GM12891 (cell line): ENCODE measurements at places on chromosomes 2 and 18.

DNA sequence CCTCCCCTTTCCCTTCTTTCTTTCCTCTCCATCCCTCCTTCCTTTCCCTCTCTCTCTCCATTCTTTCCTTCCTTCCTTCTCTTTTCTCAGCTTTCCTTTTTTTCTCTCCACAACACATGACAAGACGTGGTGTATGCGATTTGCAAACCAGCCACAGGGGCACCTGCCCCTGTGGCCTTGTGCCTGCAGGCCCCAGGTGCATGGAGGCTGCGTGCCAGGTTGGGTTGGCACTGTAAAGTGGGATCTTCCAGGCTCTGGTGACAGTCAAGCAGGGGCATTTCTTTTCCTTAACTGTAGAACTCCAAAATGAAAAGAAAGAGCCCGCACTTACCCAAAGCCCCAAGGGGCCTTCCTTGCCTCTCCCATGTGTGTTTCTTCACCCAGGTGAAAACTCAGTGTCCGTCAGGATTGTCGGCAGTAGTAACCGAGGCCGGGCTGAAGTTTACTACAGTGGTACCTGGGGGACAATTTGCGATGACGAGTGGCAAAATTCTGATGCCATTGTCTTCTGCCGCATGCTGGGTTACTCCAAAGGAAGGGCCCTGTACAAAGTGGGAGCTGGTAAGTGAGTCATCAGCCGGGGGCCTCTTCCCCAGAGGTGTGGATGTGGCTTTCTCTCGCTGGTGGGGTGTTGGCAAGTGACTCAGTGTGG is 50.9 kb downstream of the MARCO start:
- DNase-seq, result no peak

GRCh38 chr2:129934044-129934822 is 45.2 kb upstream of the RAB6C start:
- DNase-seq, result no peak

GRCh38 chr18:40821596-40822243 is 1133.3 kb upstream of the PIK3C3 start:
- DNase-seq, result no peak

DNA sequence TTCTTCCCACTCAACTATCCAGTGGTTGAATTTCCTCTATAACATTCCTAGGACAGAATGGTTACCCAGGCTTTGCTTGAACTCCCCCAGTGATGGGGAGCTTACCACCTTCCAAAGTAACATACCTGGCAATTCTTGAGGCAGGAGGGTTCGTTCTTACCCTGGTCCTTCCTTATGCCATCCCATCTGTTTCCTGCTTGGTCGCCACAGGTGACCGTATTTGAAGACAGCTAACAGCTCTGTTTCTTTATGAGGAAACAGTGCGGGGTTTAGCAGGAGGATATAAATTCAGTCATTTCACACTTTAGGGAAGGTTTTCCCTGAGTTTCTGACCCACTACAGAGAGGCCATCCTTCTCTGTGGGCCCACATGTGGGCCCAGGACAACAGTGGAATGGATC is 42.6 kb downstream of the FOSL2 start:
- DNase-seq, result no peak

DNA sequence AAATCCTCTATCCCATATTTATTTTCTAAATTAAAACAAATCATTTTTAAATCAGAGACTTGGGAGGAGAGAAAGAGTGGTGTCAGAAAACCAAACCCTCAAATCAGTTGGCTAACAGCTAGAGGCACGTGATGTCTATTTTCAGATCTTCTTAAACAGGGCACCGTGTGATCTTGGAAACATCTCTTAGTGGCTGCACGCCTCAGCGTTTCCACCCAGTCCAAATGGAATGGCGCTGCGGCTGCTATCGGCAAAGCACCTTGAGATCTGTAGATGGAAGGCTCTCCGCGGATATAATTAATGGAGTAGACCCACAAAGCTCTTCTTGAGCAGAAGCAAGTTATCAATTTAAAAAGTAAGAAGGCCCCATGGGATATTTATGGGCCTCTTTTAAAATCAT is 50.0 kb downstream of the NRP2 start:
- no peak for DNase-seq

GRCh38 chr2:85154048-85154753 is 21.0 kb downstream of the TCF7L1 start:
- no peak for DNase-seq
